Adipocyte (in vitro differentiated cells): ENCODE measurements at places on chromosomes 12 and 14.

- no peak for DNase-seq
These were observed 1.2 kb downstream of the PITPNM2 start for GRCh38 chr12:123149501-123150274.

DNA sequence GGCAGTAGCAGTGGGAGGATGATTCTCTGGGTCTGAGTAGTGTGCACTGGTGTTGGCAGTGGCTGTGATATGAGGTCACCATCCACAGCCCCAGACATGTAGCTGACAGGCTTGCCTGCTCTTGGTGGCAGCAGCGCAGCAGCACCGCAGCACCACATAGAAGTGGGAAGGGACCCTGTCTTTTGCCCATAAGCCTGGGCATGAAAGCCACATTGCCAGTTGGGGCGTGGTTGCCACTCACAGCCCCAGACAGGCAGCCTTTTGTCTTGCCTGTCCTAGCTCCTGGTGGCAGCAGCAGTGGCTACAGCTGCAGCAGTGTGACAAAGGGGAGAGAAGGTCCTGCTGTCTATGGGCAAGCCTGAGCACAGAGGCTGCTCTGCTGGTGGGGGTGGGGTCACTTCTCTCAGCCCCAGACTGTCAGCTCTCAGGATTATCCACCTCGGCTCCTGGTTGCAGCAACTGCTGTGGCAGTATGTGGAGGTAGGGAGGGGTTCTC, 71.5 kb downstream of the BRMS1L start:
- no peak for DNase-seq

DNA sequence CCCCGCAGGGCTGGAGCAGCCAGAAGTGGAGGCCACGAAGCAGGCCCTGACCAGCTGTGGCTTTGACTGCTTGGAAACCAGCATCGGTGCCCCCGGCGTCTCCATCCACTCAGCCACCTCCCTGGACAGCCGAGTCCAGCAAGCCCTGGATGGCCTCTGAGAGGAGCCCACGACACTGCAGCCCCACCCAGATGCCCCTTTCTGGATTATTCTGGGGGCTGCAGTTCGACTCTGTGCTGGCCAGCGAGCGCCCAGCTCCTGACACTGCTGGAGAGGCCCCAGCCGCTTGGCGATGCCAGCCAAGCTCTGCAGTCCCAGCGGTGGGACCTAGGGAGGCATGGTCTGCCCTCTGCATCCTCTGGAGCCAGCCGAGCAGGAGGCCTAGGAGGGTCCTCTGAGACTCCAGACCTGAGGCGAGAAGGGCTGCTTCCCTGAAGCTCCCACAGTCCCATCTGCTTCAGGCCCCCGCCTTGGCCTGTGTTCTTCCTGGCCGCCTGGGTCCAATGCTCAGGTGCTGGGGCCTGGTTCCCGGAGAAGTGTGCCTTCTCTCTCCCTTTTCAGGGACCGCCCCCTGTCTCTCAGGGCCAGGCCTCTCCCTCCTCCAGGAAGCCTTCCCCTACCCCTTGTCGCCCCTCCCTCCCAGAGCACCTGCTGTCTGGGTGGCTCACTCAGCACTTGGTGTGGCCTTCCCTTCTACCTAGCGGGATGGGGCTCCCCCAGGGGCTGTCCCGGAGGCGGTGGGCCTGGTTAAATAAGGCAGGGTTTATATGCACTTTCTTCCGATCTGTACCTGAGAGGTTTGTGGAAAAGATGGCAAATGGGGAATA, 23.0 kb downstream of the MVK start:
- no peak for DNase-seq

- DNase-seq: no peak
These were observed 84.6 kb upstream of the ATF7IP start for GRCh38 chr12:14280921-14281320.

GRCh38 chr14:102095231-102095870, 8.5 kb upstream of the HSP90AA1 start:
- DNase-seq: peak; percentile 25

DNA sequence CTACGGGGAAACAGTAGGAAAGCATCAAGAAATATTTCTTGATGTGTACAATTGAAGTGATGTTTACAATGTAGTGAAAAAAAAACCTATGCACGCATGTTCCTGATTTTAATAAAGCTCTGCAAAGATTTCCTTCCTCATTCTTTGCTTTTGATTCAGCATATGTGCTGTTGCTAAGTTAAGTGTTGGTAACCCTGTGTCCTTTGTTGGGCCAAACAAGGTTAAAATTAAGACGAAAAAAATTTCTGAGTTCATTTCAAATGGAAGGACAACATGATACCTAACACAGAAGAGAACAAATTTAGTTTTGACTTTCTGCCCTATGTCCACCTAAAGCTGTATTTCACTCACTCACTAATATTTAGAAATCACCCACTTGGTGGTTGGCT, 62.8 kb downstream of the PPP2R5C start:
- DNase-seq: peak; percentile 31

DNA sequence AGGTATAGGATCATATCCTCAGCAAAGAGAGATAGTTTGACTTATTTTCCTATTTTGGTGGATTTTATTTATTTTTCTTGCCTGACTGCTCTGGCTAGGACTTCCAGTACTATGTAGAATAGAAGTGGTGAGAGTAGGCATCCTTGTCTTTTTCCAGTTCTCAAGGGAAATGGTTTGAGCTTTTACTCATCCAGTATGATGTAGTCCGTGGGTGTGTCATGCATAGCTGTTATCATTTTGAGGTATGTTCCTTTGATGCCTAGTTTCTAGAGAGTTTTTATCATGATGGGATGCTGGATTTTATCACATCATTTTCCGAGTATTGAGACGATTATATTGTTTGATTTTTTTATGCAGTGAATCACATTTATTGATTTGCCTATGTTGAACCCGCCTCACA, 97.2 kb downstream of the MGAT4C start:
- DNase-seq: no peak

DNA sequence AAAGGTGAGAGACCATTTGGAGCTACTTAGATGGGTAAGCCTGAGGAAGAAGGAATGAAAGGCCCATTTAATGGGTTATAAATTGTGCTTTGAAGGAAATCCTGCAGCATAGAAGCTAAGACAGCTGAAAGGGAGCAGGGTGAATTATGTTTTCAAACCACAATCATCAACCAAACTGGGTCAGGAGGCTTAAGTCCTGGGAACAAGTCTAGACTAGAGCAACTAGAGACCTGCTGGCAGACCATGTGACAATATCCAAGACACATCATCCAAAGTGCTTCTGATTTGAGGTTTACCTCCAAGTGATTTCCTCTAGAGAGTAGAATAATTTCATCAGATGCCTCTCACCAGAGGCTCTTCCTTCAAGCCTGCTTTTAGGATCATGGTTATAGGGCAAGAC, 53.7 kb downstream of the MAP3K9 start:
- peak; percentile 7 for DNase-seq

- DNase-seq: no peak
These were observed 4.3 kb downstream of the CRACR2A start for GRCh38 chr12:3748620-3749019.

- no peak for DNase-seq
These were observed 184.9 kb downstream of the NTF3 start for GRCh38 chr12:5616854-5617253.

DNA sequence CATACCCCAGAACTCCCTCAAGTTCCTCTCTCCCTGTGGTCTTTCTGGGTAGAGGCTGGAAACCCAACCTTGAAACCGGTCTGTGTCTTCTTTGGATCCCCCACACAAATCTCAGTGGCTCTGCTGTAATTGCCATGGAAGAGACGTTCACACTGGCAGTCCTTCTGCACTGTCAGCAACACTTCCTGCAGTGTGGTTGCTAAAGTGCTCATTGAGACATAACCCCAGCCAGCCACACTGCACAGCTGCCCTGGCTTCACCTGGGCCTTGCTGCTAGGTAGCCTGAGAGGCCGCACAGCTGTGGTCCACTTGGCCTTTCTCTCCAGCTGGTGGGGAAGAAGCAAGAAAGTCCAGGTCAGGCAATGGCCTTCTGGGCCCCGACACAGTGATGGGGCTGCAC, 2.4 kb downstream of the GZMH start:
- DNase-seq: no peak

GRCh38 chr12:47947341-47947740, 16.1 kb upstream of the TMEM106C start:
- DNase-seq: no peak

DNA sequence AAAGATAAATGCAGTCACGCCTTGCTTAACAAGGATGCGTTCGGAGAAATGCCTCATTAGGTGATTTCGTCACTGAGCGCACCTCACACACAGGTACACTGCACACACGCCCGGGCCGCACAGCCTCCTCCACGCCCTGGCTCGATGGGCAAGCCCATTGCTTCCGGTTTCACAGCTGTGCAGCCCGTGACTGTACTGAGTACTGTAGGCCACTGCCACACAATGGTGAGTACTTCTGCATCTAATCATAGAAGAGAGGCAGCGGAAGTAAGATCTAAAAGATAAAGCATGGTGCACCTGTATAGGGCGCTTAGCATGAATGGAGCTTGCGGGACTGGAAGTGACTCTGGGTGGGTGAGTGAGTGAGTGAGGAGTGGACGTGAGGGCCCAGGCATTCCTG, 4.3 kb downstream of the RIMBP2 start:
- DNase-seq: no peak

DNA sequence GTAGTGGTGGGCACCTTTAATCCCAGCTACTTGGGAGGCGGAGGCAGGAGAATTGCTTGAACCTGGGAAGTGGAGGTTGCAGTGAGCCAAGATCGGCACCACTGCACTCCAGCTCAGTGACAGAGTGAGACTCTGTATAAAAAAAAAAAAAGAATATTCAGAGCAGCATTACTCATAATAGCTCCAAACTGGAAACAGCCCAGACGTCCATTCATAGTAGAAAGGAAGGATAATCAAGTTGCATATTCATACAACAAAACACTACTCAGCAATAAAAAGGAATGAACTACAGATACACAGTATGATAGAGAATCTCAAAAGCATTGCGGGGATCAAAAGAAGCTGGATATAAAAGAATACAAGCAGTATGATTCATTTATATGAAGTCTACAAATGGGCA, 19.1 kb downstream of the TMEM30B start:
- DNase-seq: peak; percentile 46

DNA sequence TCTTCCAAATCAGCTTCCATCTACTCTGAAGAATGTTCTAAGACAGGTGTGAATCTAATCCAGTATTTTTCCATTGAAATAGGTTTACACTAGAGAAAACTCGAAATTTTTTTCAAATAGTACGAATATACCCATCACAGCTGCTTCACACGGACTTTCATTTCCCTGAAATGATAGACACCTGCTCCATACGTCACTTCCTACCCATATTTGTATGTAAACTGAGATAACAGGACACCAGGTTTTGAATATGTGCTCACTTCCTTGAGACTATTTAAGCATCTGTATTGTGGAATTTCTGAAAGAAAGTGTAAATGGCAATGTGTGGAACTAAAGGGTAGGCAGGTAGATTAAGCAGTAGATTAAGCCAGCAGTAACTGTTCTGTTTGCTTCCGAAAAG, 13.4 kb upstream of the ITPR2 start:
- DNase-seq: no peak

GRCh38 chr12:22635812-22636211, 10.8 kb downstream of the ETNK1 start:
- DNase-seq: peak; percentile 43

DNA sequence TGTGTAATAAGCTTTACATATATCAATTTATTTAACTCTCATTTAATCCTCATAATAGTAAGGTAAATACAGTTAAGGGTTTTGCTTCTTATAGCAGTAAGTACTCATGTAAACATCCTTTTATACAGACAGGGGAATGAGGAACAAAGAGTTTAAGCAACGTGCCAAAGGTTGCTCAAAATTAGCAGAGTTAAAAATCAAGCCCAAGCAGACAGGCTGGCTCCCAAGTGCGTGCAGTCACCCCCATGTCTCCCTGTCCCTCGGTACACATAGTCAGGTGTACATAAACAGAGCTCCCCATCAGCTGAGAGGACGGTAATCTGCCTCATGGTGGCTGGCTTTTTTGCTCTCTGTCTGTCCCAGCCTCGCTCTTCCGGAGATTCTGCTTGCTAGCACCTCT, 126.4 kb downstream of the DERA start:
- no peak for DNase-seq

DNA sequence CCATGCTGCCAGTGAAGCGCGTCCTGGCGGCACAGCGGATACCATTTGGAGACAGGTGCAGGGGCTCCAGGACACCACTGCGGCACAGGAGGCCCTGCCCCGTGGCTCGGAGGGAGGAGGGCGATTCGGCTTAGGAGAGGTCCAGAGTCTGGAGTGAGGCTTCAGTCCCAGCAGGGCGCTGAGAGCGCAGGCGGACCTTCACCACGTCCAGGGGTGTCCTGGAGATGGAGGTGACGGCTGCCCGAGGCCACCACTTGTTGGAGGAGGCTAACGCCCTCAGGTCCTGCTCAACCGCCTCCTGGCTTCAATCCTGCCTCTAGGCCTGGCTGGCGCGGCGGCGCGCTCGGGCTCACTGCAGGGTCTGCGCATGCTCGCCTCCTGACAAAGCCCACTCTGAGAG, 45.7 kb downstream of the EIF2S3B start:
- no peak for DNase-seq

- no peak for DNase-seq
These were observed 525.0 kb downstream of the ALG10 start for GRCh38 chr12:34547276-34547675.

- no peak for DNase-seq
These were observed 36.3 kb upstream of the PLXNC1 start for GRCh38 chr12:94112121-94112520.

DNA sequence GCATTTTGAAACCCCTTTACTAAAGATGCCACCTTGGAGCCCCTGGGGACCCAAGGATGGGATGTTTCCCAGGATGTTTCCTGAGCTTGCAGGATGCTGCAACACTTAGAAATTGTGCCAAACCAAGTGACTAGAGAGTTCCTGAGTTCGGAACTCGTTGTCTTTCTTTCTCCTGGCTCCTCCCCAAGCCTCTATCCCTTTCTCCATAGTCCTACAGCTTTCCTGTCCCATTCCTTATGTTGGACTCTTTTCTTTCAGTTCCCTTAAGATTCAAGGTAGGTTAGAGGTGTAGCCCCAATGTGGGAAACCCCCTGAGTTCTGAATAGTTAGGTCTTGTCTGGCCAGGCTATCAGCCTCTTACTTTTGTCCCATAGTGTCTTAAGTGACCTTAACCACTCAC, 1.4 kb upstream of the KIF5A start:
- DNase-seq: no peak

GRCh38 chr12:40016980-40017379, 88.9 kb downstream of the SLC2A13 start:
- DNase-seq: no peak

DNA sequence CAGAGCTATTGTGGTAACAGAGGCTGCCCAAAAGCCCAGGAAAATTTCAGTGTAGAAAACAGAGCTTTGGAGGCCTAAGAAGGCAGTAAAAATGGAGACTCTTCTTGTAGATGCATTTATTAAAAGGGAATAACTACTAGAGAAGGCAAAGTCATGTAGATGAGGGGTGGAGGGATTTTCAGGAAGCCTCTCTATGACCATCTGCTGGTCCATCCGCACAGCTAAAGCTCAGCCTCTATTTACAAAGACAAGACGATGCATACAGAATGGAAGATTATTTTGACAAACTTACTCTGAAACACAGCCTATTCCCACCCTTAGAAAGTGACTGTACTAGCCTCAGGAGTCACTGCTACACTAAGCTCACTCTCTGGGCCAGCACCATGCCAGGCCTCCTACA, 71.4 kb downstream of the GLRX5 start:
- no peak for DNase-seq

GRCh38 chr14:96351986-96352385, 11.2 kb downstream of the ATG2B start:
- no peak for DNase-seq

- no peak for DNase-seq
These were observed 191.9 kb downstream of the STXBP6 start for GRCh38 chr14:24858052-24858451.

GRCh38 chr12:121114019-121114639, 18.5 kb upstream of the P2RX7 start:
- DNase-seq: no peak
